ENCODE measurements at places on chromosomes 2 and 18.
A peak's percentile ranks its signal among the peaks of the same experiment; 100 is the strongest.

DNA sequence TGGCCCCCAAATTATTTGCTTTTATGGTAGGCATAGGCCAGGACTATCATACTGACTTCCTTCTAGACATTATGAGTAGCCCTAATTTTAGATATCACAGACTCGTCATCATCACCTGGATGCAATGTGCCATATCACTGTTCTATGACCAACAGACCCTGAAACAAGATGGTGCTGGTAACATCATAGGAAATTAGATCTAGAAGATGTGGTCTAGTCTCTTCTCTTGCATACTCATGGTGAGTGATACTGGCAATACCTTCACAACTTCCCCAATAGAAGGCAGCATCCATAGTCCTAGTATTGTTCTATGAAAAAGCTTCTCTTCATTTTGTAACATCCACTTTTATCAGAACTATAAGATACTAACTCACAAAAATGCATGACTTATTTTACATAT, 116.3 kb upstream of the ITGA4 start:
- DNase-seq: no peak

GRCh38 chr2:127887082-127887775, 1.5 kb upstream of the AMMECR1L start:
- no peak for DNase-seq

- no peak for DNase-seq
Measured at GRCh38 chr2:27143285-27143684, 4.1 kb upstream of the PRR30 start.

DNA sequence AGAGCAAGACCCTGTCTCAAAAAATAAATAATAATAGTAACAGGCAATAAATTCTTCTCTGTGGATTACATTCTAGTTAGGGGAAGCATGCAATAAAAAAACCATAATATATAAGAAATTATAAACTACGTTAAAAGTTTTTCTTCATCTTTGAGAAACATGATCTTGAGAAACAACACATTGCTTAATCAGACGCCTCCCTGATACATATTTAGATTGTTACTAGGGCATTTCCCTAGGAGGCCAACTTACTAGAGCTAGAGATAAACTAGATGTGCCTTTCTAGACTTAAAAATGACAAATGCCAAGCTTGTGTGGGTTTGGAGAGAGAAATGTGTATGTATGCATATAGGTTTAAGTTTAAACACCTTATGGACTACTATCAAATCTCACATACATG, 76.3 kb upstream of the GALNT5 start:
- no peak for DNase-seq

DNA sequence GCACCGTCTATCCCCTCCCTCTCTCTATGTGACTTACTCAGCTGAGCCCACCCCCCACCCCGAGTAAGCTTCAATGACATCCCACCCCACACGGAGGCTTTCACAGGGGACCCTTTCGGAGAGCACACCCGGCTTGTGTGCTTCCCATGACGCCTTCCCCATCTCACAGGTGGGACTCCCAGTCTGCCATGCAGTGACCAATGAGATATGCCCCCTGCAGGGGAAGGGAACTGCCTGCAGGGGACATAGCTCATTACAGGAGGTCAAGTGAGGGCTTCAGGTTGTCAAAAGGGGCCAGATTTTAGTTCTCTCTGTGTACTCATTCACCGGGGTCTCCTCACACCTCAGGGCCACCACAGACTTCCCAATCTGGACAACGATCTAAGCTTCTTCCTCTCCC, 112.6 kb downstream of the GAREM1 start:
- no peak for DNase-seq

DNA sequence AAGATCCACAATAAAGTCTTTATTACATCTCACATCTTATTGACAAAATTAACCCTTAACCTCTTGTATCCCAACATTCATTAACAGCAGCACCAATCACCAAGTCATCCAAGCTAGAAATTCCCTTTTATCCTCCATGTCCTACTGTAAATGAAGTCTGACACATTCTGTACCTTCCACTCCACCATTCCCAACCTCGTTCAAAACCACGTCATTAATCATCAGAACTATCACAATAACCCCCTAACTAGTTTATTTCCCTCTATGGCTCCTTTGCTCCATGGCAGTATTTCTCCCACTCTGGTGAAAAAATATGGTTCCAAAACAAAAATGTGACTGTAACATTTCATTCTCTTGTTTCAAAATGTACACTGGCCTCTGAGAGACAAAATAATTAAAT, 1626.2 kb downstream of the LRP1B start:
- no peak for DNase-seq

GRCh38 chr2:29761278-29761677, 160.1 kb downstream of the ALK start:
- no peak for DNase-seq

GRCh38 chr2:41859615-41860514, 188.0 kb upstream of the PKDCC start:
- no peak for DNase-seq

- no peak for DNase-seq
Measured at GRCh38 chr2:112765251-112765650, 842 bp upstream of the CKAP2L start.

- no peak for DNase-seq
Measured at GRCh38 chr2:207256476-207257207, 90.9 kb upstream of the KLF7 start.

DNA sequence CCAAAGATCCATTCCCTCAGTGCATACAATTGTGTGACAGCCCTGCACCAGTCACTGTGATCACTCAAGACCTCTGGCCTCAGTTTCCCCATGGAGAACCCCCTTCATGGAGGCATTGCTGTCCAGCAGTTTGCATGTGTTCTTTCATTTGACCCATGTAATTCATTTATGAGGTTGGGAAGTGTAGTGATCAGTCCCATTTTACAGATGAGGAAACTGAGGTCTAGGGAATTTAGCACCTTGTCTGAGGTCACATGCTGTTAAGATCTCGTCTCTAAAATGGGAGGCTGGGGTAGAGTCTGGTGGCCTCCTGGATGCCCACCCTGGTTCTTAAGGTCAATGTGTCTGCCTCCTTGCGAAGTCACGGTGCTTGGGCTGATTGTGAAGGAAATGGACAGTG, 19.1 kb downstream of the LDLRAD4 start:
- no peak for DNase-seq

- peak; percentile 54 for DNase-seq
Measured at GRCh38 chr2:67782443-67782842, 280.4 kb downstream of the C1D start.

DNA sequence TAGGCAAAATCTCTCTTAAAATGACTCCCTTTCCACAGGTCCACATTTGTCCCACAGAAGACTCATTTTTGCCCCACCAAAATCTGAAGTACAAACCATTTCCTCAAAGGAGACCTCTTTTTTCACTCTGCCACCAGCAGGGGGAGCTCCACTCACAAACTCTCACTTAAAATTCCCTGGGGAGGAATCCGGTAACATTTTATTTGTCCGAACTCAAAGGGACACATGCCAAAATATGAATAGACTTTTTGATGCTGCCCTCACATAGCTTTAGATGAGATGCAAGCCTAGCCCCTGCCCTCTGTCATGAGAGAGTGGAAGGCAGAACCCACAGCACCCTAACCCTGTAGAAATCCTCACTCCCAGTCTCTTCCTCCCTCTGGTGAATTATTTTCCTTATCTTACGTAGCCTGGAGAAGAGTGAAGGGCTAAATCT, 57.1 kb downstream of the RMDN2 start:
- peak; percentile 68 for DNase-seq

- DNase-seq: no peak
Measured at GRCh38 chr2:112713585-112713925, 7.3 kb upstream of the NT5DC4 start.

DNA sequence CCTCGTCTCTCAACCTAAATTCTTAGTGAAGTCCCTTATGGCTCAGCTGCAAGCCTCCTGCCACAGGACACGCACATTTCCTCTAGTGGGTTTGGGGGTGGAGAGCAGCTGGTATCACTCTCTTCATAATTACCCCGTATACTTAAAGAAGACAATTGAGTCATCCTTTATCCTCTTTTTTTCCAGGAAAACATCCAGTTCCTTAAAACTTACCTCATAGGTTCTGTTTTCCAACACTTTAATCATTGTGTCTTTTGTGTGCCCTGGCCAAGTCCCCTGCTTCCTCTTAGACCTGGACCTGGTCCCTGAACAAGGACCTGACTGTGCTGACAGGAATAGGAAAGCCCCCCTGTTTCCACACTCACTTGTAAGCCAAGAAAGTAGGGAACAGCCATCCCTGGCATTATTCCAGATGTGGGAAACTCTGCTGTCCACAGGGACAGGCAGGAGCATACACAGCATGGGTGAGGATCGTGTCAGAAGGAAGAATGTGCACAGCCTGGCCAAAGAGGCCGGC, 42.3 kb upstream of the MYO1B start:
- DNase-seq: no peak

DNA sequence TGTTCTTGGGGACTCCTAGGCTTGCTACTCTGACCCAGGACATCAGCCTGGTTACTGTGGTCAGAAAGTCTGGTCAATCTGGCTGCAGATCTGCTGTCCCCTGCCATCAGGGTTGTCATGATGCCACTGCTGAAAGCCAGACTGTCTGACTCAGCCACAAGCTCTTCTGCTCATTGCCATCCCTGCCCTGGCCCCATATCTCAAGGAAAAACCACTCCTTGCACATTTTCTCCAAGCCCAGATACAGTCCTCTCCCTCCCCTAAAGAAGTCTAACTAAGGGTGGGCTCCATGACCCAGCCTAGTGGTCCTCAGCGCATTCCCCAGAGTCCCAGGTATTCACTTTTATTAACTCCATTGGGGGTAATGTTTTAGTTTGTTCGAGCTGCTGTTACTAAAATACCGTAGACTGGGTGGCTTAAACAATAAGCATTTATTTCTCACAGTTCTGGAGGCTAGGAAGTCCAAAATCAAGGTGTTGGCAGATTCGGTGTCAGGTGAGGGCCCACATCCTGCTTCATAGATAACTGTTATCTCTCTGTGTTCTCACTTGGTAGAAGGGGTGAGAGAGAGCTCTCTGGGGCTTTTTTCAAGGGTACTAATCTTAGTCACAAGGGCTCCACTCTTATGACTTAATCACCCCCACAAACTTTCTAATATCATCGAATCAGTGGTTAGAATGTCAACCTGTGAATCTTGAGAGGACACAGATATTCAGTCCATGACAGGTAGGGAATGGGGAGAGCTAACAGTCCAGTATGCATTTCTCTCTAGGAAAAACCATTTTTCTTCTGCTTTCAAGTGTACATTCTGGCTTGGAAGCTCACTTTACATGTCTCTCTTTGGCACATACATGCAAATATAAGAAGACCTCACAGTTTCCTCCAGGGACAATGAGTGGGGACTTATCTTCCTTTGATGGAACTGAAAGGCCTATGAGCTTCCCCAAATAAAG, 94.8 kb upstream of the CXCR4 start:
- no peak for DNase-seq

GRCh38 chr2:133025004-133025403, 355.0 kb upstream of the LYPD1 start:
- DNase-seq: no peak

GRCh38 chr2:55901941-55902340, 21.6 kb downstream of the EFEMP1 start:
- no peak for DNase-seq

DNA sequence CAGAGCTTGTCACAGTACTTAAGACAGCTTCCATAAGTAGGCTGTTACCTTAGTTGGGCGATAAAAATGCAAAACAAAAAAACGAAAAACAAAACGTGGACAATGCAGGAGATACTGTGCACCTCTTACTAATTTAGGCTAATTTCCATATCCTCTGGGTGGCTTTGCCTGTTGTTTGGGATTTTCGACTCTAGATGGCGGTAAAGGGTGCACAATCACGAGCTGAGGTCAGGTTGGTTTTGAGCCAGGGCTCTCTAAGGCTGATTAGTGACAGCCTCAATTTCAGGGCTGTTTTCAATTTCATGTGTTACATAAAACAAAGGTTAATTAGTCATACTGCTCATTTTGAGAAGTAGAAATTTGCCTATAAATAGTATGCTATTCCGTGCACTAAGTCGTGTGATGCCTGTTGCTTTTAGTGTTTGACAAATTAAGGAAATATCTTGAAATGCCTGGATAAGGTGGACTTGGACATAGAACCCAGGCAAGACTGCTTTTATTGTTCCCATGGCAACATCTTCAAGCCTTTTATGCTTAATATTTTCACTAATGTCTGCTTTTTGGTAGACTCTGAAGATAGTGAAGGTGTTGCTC, 493.1 kb downstream of the SOCS6 start:
- peak; percentile 35 for DNase-seq

- DNase-seq: no peak
Measured at GRCh38 chr2:172113617-172114016, 10.9 kb upstream of the DLX2 start.

DNA sequence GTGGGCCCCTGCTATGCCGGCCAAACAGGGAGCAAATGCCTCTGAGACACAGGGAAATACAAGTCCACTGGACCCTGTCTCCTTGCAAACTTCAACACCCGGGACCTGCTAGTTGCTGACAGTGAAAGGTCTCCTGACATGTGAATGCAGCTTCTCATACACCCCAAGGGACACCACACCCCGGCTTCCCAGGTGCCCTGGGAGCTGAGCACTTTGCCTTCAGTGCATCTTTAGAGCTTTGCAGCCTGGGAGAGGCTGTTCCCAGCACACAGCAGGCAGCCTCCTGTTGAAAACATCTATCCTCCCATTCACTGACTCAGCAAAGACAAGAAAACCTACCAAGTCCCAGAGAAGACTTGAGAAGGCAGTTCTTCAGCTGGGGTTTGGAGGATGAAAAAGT, 143.4 kb downstream of the COL6A3 start:
- DNase-seq: no peak

DNA sequence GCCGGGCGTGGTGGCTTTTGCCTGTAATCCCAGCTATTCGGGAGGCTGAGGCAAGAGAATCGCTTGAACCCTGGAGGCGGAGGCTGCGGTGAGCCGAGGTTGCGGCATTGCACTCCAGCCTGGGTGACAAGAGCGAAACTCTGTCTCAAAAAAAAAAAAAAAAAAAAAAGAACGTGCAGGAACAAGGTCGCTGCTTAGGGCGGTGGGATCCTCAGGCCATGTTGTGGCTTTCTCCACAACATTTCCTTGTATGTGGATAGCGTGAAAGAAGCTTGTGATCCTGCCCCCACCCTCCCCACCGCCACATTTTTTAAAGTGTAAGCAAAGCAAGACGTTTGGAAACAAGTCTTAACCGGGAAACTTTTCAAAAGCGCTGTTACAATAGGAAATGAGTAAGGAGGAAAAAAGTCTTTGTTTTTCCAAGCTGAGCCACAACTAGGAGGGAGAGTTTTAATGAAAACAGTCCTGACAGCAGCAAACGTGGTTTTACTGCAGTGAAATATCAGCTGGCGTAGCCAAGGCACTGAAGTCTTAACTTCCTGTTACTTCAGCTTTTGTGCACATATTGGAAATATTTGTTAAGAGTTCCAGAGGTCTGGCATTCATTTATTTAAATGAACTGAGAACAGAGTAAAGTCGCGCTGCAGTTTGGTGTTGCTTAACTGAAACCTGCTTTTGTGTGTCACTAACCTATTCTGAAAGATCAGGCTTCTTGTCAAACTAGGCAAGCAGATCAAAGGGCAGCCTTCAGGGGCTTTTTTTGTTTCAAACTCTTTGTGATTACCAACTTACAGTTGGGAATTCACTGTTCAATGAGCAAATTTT, 3.8 kb downstream of the TGIF1 start:
- peak; percentile 80 for DNase-seq

DNA sequence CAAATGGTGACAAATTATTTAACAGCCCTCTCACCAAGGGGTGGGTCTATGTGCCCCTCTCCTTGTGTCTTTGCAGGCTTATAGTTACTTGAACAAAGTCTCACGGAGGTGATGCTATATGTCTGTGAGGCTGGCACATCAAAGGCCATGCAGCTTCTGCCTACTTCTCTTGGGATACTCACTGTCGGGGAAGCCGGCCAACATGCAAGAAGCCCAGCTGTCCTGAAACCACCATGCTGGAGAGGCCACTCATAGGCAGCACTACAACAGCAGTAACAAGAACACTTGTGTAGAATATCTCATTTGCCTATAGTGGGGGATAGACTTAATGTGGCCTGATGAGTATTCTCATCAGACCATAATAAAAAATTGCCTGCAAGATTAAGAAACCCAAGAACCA, 233.7 kb upstream of the NCKAP5 start:
- DNase-seq: no peak

Data from renal pelvis (tissue), 12 donors.